ENCODE measurements at places on chromosomes 1 and 21. TPM values are rescaled to one million over a fixed set of nuclear protein-coding genes. Genes with fewer than 3 reads are reported as not detected.

GRCh38 chr1:201346337-201346939 lies 31.0 kb downstream of the TNNT2 start:
- peak; percentile 80 for DNase-seq
- no peak overlapping the region for H3K4me3 ChIP-seq
- no peaks in the 10 kb centered on the region for H3K36me3 ChIP-seq
- peak overlapping the region; percentile 6 for H3K27ac ChIP-seq
- no peaks in the 10 kb centered on the region for H3K27me3 ChIP-seq

DNA sequence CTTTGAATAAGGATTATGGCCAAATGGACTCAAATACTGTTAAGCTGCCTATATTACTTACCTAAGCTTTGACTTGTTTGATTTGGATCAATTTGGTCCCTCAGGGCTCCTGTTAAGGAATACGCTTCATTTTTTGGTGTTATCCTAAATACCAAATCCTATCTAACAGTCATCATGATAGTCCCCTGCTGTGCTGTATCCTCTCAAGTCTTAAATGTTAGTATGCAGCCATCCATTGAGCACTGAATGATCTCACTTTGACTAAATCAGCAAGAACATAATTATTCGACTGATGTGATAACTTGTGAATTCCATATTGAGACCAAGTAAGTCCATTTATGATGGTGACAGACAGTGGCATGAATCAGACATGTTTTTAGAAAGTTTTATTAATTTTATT lies 53.1 kb upstream of the ATF3 start:
- peaks cover 11% of the 10 kb centered on the region for H3K4me1 ChIP-seq
- peak; percentile 51 for DNase-seq
- H3K27ac ChIP-seq: no peak overlapping the region
- no peaks in the 10 kb centered on the region for H3K36me3 ChIP-seq
- no peak overlapping the region for H3K4me3 ChIP-seq

GRCh38 chr1:22056936-22057335 lies 4.4 kb downstream of the CDC42 start:
- H3K27me3 ChIP-seq: no peaks in the 10 kb centered on the region
- DNase-seq: no peak
- no peak overlapping the region for H3K4me3 ChIP-seq

GRCh38 chr1:210598135-210598652 lies 269.5 kb downstream of the HHAT start:
- peak; percentile 58 for DNase-seq
- peaks cover 22% of the 10 kb centered on the region for H3K4me1 ChIP-seq
- peaks cover 25% of the 10 kb centered on the region for H3K27me3 ChIP-seq
- no peak overlapping the region for H3K27ac ChIP-seq
- H3K4me3 ChIP-seq: no peak overlapping the region
- H3K36me3 ChIP-seq: no peaks in the 10 kb centered on the region

- peak; percentile 12 for DNase-seq
- no peaks in the 10 kb centered on the region for H3K27me3 ChIP-seq
- no peak overlapping the region for H3K4me3 ChIP-seq
- H3K36me3 ChIP-seq: peaks cover 47% of the 10 kb centered on the region
These were observed 7.5 kb upstream of the KPNA6 start for GRCh38 chr1:32100359-32100758.

GRCh38 chr1:217149791-217150190 lies 426.6 kb upstream of the ESRRG start:
- no peak for DNase-seq
- H3K27ac ChIP-seq: no peak overlapping the region
- H3K27me3 ChIP-seq: peaks cover 3% of the 10 kb centered on the region
- H3K36me3 ChIP-seq: no peaks in the 10 kb centered on the region

DNA sequence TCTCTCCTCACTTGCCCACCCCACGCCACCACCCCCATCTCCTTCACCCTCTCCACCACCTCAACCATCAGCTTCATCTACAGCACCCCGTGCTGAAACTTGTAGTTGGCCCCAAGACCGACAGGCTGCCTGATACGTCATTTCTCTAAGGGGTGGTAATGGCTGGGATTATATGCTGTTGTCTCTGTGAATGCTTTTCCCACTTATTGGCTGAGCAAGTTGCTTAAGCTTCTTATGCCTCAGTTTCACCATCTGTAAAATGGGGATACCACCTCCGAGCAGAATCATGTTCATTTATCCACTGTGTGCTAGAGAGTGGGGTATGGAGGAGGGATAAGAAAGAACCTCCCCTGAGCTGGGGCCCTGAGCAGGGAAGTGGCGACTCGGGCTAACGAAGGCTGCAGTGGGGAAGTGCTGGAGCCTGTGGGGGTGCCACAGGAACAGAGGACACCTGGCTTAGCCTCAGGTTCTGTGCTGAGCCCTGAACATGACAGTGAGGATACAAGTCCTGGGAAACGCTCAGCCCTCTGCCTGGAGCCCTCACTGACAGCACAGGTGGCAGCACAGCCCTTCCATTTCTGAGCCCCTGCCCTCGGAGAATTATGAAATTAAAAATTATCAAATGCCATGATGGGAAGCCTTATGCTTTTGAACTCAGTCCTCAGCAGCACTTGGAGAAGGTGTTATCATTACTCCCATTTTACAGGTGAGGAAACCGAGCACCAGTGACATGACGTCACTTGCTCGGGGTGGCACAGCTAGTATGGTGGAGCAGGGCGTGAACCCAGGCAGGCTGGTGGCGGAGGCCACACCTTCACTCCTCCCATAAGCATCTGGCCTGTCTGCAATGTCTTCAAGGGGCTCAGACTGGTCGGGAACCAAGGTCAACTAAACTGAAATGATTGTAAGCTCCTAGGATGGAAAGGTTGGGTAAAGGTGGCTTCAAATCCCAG lies 2.8 kb downstream of the MATN1 start:
- H3K4me1 ChIP-seq: peaks cover 5% of the 10 kb centered on the region
- H3K4me3 ChIP-seq: no peak overlapping the region
- H3K27me3 ChIP-seq: no peaks in the 10 kb centered on the region
- no peak overlapping the region for H3K27ac ChIP-seq
- no peak for DNase-seq

Gene RGSL1
- not detected for total RNA-seq

Gene FCN3
- not detected for total RNA-seq

Gene PDXK
- total RNA-seq: 116 TPM
